ENCODE measurements at places on chromosomes 13 and 19.

DNA sequence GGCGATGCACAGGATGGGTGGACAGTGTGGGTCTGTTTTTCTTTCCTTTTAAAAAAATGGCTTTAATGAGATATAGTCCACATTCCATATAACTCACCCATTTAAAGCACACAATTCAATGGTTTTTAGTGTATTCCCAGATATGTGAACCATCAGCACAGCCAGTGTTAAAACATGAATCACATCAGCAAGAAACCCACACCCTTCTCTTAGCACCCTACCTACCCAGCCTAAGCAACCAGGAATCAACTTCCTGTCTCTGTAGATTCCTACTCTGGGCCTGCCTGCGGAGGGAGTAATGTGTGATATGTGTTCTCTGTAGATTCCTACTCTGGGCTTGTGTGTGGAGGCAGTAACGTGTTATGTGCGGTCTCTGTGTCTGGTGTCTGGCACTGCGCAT, 11.9 kb downstream of the TMEM255B start:
- no peak for DNase-seq

- no peak for DNase-seq
Measured at GRCh38 chr13:72541674-72542073, 185.8 kb downstream of the MZT1 start.

DNA sequence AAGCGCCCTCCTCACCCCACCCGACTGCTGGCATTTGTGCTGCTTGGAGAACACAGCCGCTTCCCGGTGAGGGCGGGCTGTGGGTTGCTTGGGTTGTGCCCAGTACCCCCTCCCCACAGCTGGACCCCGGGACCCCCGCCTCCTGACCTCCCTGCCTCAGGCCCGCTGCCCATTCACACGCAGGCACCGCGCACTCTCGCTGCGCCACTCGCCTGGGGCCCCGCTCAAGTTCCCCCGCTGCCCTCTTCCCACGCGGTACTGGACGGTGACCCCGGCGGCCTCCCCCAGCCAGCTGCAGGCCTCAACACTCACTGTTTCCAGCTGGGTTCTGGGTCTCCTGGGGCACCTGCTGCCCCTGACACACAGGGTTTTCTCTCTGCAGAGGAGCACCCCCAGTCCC, 16.4 kb downstream of the PLEKHJ1 start:
- no peak for DNase-seq

DNA sequence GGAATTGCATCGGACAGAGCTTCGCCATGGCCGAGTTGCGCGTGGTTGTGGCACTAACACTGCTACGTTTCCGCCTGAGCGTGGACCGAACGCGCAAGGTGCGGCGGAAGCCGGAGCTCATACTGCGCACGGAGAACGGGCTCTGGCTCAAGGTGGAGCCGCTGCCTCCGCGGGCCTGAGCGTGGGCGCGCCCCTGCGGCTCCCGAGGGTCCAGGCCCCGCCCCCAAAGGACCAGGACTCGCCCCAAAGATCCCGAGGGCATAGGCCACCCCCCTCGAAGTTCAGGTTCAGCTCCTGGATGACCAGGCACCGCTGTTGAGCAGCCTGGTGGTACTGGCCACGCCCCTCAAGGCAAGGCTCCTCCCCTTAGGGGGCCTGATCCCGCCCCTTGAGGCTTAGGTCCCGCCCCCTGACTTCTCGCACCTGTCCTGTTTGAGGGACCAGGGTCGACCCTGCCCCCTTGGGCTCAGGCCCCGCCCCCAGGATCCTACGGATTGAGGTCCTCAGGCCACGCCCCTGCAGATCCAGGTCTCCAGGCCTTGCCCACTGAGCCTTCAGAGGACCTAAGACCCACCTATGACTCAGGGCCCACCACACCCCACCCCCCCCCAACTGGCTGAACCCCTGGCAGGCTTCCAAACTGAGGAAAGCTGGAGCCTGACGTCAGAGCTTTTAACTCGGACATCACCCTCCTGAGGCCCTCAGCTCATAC, 43.1 kb downstream of the CYP4F22 start:
- DNase-seq, result peak; percentile 36

GRCh38 chr19:28290963-28291657, 921.8 kb downstream of the UQCRFS1 start:
- DNase-seq, result no peak

DNA sequence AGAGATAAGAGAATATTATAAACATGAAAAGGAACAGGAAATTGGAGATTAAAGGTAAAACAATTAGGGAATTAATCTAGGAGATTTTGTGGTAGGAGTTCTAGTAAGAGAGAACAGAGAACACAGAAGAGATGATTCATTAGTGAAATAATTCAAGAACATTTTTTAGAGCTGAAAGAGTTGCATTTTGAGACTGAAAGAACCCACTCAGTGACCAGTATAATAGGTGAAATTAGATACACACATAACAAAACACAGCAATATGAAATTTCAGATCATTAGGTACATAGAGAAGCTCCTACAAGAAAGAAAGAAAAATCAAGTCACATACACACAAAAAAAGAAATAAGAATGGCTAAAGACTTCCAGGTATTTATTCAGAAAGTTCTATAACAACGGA, 144.0 kb downstream of the CYSLTR2 start:
- DNase-seq, result no peak

DNA sequence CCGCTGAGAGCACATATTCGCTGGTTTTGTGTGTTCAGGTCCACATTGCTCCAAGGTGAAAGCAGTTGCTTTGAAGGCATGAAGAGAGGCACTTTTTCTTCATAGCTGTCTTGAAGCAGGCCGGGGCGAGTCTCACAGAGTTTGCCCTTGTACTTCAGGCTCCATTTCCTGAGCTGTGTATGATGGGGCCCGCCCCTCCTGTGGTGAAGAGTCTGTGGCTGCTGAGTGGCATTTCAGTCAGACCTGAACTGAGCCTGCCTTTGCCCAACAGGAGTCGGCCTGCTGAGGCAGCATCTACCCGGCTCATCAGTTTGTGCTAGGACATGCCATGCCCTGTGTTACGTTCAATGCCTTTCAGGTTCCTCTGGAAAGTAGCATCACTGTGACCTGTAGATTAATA, 44.4 kb upstream of the C1QTNF9 start:
- peak; percentile 70 for DNase-seq

Data from stimulated activated CD4-positive, alpha-beta T cell treated with anti-CD3 and anti-CD28 coated beads, Interleukin-12 subunit alpha, Interleukin-12 subunit beta, amount 100 ng/mL, for 24 hours (primary cell).